ENCODE measurements at places on chromosomes 1 and 21.

DNA sequence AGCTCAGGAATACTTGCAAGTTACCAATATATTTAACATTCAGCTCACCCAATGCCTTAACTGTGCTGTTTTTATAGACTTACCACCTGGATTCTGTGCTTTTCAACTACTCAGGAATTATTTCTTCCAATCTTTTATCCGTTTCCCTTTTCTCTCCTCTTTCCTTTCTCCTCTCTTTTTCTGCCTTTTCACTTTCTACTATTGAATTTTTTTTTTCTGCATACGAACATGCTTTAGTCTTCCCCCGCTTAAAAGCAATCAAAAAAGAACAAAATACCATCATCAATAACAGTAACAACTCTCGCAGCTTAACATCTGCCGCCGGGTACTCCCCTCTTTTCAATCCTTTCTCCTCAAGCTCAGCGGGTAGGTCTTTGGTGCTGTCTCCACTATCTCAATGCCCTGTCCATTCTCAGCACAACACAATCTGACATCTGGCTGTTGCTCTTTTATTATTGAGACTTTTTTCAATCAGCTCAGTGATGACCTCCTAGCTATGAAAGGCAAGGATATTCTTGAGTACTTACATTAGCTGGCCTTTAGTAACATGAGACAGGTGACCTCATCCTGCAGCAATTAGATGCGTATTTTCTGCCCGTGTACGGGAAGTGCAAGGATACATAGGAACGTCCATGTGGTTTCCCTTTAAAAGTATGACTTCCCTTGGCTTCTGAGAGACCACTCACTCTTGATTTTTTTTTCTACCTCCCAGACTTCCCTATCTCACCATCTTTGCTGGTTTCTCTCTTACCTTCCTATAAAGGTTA lies 40.2 kb upstream of the SIPA1L2 start:
- DNase-seq, result peak; percentile 83

- no peak for DNase-seq
Observed at GRCh38 chr1:247713753-247714152, 2.7 kb downstream of the OR6F1 start.

- DNase-seq, result no peak
Observed at GRCh38 chr1:164682570-164682969, 123.6 kb downstream of the PBX1 start.

DNA sequence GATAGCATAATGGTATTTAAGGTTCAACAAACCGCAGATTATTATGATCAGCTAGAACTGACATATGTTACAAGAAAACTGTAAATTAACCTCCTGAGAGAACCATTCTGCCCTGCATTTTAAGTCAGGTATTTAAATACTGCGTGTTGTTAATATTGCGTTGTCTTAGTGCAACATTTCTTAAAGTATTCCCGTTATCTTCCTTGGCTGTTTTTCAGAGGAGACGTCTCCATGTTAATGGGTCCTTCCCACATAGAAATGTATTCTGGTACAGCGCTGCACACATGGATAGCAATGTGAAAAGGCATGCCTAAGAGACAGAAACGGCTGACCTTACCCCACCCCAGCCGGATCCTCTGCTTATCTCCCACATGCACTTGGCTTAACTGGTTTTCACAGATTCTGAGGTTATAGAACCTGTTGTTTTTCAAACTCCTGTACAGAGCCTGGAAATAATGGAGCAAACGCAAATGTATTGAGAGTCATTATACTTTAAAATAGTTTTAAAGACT lies 22.8 kb upstream of the DEGS1 start:
- DNase-seq, result no peak

GRCh38 chr1:157367091-157367739 lies 185.1 kb downstream of the FCRL5 start:
- DNase-seq, result no peak

DNA sequence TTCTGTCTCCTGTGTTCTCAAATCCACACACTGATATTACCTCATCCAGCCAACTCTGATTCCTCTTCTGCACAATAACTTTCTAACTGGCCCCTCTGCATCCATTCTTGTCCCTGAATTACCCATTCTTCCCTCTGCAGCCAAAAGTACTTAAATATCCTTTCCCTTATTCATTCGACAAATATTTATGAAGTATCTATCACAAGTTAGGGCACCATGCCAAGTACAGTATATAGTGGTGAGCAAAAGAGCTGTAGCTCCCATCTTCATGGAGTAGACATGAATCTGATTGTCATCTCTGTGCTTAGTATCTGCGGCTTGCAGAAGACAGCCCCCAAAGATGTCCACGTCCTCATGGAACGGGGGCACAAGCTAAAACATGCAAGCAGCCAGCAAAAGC lies 316.8 kb downstream of the SETD4 start:
- peak; percentile 20 for DNase-seq

- DNase-seq, result no peak
Observed at GRCh38 chr1:153202006-153202405, 1.2 kb upstream of the LELP1 start.

- no peak for DNase-seq
Observed at GRCh38 chr1:214660190-214660589, 57.2 kb downstream of the CENPF start.

DNA sequence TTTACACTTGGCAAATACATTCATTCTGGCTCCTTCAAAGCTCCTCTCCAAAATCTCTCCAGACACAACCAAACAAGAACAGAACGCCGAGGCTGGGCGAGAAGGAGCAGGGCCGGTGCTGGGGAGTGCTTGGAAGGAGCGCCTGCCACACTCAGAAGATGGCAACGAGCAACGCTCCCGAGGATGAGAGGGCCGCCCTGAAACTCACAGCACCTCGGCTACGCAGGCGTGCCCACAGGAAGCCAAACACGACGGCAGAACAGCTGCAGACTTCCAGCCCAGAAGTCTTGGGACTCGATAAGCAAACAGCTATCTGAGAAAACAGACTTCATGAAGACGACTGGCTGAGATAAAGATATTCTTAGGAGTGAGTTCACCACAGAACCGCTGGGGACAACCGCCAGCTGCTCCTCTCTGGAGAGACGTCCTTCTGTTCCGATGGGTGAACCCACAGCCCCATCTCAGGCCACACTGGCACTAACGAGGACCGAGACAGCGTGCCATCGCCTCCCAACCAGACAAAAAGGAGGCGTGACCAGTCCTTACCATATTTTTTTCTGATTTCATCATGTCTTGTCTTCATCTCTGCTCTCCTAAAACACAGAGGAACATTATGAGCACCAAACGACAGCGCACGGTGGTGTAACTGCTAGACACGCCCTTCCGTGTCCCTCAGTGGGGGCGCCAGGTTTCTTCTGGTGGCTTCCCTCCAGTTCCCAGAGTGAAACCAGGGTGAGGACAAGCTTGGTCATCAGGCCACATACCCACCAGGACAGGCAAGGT lies 18.6 kb downstream of the PTTG1IP start:
- no peak for DNase-seq

DNA sequence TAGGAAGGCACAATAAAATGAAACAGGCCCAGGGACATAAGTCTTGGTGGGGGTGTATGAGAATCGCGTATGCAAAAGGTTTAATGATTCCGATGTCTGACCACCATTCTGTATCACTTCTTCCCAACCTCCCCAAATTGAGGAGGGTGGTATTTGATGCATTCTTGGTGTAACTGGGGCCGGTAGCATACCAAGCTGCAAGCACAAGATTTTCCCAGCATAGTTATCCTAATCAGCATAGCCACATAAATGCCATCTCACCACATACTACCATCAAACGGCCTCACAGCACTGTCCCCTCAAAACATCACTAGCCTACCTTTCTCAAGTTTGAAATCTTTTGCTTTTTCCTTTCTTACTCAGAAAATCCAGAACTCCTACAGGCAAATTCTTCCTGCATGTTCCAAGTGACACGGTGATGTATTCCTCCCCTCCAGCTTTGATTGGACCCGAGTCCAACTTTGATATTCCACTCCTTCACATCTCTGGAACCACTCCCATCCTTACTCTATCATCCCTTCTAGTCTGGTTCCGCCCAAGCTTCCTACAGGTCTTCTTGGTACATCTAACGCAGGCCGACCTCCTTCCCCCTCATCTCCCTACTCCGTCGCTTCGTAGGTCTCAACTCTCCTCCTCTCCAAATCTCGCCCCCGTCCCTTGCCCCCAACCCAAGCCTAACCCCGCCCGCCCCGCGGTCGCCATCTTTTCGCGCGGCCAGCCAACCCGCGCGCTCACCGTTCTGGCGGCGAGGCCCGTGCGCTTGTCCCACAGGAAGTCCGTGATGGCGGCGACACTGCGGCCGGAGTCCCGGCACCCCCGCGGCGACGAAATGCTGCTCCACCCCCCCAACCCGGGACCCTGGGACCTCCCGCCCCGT lies 600 bp downstream of the CLK2 start:
- DNase-seq, result peak; percentile 81

DNA sequence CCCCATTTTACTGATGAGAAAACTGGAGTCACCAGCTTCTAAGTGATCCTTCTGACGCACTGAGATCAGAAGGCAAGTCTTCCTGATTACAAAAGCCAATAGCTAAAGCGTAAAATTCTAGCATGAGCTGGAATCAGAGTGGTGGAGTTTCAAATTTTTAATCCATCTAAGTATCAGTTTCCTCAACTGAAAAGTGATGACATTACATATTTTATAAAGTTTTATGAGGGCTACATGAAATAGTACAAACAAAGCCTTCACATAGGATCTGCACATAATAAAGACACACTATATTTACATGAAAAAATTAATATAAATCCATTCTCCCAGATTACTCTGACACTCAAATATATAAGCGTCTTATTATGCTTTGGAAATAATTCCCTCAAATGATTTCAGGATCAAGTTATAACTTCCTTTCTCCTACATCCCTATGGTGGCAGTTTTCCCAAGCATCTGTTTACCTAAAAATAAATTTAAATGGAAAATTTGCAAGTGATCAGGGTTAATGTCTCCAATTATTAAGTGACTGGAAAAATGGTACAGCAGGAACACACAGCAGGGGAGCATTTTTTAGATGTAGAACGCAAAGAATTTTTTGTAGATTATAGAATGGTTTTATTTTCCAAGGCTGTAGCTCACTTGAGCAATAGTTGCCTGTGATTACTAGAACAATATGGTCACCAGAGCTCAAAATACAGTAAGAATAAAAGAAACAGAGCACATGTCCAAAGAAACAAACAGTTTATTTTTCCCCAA lies 490.4 kb upstream of the C1orf87 start:
- DNase-seq, result no peak

DNA sequence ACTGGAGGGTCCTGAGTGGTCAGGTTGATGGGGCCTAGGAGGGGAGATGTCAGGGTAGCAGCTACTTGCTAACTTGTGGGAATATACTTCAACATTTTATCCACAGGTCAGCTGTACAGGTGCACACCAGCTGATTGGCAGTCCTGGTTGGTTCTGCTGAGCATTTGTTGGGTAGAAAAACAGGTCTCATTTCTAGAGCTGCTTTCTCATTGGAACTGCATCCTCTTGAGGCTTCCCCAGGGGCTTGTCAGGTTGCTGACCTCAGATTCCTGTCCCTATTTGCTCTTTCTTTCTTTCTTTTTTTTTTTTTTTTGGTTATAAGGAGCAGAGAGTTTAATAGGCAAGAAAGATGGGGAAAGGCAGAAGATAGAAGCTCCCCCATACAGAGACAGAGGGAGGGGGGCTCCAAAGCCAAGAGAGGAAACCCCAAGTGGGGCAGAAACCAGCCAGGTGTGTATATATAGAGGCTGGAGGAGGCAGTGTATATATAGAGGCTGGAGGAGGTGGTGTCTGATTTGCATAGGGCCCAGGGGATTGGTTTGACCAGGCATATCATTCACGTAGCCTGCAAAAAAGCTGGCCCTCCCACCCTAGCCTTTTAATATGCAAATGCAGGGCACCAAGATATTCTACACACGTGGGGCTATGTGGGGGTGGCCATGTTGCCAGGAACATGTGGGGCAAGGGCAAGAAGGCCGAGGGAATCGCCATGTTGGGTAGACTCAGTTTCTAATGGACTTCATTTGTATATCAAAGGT lies 57.3 kb upstream of the STUM start:
- DNase-seq, result no peak

GRCh38 chr21:34889320-34889675 lies 159.8 kb downstream of the RUNX1 start:
- DNase-seq, result peak; percentile 84

- DNase-seq, result no peak
Observed at GRCh38 chr1:90712153-90712856, 4.8 kb downstream of the BARHL2 start.

DNA sequence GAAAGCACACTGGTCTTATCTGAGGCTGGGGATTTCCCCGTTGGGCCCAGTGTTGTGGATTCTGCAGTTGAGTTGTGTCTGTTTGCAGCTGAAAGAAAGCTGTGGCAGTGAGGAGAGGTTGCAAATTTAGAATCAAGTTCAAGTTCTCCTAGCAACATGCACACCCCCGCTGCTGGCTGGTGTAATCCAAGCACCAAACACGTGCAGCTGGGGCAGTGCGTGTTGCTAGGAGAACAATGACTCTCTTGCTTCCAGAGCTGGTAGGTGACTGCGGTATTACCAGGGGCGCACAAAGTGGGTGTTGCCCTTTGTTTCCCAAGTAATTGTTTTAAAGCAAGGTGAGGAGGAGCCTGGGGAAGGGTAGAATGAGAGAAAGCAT lies 91.5 kb downstream of the IER5 start:
- peak; percentile 79 for DNase-seq

DNA sequence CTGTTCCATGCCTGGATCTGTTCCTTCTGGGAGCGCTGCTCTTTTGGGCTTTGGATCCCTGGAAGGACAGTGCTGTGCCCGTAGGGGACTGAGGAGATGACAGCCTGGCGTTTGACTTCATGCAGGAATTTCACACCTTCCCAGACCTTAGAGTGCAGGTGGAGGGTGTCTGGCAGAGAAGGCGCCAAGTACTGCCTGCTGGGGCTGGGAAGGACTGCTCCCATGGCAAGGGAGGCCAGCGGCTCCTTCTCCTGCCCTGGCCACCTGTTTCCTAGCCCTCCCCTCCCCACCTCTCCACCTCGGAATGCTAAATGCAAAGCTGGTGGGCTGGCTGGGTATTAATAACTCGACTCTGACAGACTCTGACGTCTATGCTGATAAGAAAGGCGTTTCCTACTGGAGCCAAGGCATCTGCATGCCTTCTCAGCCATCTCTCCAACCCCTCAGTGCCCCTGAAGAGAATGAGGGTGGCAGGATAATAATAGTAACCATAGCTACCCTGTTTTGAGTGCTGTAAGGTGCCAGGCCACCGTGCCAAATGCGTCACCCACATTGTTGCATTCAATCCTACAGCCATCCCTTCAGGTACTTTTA lies 17.5 kb upstream of the PDIK1L start:
- DNase-seq, result no peak

GRCh38 chr1:92995441-92996430 lies 34.5 kb upstream of the DIPK1A start:
- DNase-seq, result no peak

DNA sequence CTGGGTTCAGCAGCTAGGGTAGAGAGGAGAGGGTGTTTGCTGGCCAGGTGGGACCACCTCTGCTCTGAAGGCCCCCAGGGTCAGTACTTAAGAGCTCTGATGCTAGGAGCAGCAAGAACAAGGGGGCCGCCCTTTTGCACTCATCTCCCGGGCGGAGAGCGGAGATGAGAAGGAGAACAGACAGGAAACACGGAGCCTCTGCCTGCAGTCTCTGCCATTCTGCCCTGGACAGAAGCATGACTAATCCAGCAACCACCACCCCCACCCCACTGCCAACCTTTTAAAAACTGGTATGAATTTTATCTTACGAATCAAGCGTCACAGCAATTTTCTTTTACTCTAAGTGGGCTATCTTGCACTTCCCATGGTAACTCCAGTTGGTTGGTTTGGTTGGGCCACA lies 34.5 kb downstream of the PARP1 start:
- no peak for DNase-seq

All from iris pigment epithelial cell (primary cell).